ENCODE measurements at places on chromosomes 1 and 21. TPM values are rescaled to one million over a fixed set of nuclear protein-coding genes. Genes with fewer than 3 reads are reported as not detected.

The GPA33 gene
- total RNA-seq = not detected

The LHX4 gene
- total RNA-seq = under 0.01 TPM

The ANGEL2 gene
- 22.7 TPM for total RNA-seq

The DMRTA2 gene
- 10.1 TPM for total RNA-seq

The FCRL2 gene
- not detected for total RNA-seq

The CTBS gene
- total RNA-seq = 12.1 TPM

The EVA1C gene
- total RNA-seq = 6.0 TPM

The LHX8 gene
- under 0.01 TPM for total RNA-seq

The TDRD10 gene
- total RNA-seq = not detected

The SLC1A7 gene
- total RNA-seq = not detected

The LCE3E gene
- 0.48 TPM for total RNA-seq

The ALX3 gene
- total RNA-seq = not detected

The LGALS8 gene
- total RNA-seq = 66.3 TPM

All from tracheal epithelial cell (primary cell).